ENCODE measurements at places on chromosomes 7 and 10.

DNA sequence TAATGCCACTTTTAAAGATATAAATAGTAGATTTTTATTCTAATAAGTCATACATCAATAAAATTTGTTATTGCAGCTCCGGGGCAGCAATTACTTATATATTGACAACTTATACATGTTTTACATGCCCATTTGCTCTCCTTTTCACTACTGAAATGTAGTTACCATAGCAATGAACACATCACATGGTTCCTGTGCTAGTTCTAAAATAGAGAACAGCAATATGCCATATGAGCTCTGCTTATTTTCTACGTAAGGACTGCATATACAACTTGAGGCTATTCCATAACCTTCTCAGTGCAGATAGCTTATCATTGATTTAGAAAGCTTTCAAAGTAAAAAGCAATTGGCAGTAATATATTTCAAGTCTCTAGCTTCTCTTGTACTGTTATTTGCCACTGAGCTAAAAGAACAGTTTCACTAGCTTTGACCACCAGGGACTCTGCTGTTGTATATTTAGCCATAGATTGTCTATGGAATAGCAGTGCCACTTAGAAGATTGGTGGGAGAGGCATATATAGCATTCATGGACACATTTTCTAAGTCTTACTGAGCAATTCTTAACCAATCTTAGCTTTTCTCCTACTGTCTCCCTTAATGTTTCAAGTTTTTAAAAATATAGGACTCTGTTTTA, 270.2 kb upstream of the KAT6B start:
- no peak for DNase-seq

DNA sequence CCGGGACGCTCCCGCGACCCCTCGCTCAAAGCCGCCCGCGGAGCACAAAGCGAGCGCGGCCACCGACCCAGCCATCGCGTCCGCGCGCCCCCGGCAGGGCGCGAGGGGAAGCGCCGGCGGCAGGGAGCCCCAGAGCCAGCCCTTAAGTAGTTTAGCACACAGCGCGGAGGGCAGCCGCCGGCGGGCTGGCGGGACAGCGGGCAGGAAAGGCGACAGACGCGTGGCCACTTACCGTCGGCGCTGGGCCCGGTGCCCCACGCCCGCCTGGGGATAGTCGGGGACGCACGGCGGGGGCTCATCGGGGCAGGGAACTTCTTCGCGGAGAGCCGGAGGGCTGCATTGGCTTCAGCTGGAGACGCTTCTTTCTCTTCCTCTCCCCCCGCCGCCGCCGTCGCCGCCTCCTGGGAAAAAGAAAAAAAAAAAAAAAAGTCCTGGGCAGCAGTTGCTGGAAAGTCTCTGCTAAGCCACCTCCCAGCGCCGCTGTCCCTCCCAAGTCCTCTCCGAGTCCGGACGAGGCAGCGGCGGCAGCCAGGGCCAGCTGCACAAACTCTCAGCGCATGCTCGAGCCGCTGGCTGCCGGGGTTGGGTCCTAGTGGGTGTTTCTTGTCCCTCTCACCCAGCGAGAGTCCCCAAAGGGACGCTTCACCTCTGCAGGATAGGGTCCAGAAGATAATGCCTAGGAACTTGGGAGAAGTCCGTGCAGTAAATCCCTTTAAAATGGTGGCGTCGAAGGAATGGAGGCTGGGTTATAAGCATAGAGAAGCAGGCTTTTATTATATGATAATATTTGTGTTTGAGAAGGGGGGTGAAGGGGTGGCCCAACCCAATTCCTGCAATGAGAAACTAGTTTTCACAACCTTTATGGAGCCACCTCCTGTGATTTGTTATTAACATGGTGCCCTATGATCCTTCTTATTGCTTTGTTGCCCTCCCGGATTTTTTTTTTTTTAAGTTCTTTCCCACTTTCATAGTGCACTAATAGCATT, at the start of gene TSPAN12:
TSPAN12 (minus strand) TSS at position 557 of the 986 bp plus-strand sequence. CDS start 1,381 bp downstream, outside the sequence.
- peak; percentile 95 for DNase-seq

DNA sequence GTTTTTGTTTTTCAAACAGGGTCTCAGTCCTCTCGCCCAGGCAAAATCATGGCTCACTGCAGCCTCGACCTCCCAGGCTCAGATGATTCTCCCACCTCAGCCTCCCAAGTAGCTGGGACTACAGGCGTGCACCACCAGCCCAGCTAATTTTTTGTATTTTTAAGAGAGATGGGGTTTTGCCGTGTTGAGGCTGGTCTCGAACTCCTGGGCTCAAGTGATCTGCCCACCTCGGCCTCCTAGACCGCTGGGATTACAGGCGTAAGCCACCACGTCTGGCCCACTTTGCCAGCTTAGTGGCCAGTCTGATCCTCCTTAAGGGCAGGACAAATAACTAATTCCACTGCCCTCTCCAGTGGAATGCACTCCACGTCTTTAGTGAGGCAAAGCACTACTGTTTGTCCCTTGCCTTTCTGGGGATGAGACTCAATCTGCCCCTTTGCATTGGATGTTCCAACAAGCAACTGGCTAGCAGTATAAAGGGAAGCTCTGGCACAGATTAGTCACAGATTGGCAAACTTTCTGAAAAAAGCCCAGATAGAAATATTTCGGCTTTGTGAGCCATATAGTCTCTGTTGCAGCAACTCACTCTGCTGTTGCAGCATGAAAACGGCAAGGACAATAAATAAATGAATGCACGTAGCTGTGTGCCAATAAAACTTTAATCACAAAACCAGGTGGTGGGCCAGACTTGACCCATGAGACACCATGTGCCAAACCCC, 143.8 kb upstream of the RHEB start:
- no peak for DNase-seq

GRCh38 chr10:17965649-17966235, 14.0 kb downstream of the SLC39A12 start:
- no peak for DNase-seq

GRCh38 chr7:123522066-123522465, 12.3 kb downstream of the IQUB start:
- no peak for DNase-seq

- no peak for DNase-seq
These were observed 4.1 kb upstream of the TMEM243 start for GRCh38 chr7:87223666-87224065.

DNA sequence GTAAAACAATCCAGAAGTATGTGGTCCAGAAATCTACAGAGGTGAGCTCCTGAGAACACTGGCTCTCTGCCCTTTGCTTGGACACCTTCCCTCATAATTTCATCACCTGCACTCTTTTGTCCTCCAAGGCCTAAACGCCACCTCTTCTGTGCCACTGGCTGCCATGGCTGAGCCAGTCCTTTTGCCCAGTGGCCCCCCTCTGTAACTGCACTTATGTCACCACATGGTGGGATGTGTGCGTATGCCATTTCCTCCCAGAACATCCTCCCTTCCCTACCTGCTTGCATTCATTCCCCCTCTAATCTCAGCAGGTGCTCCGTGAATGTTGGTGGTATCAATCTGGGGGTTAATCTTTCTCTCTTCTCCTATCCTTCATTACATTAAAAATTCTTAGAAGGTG, 17.3 kb upstream of the DUSP5 start:
- DNase-seq, result no peak

DNA sequence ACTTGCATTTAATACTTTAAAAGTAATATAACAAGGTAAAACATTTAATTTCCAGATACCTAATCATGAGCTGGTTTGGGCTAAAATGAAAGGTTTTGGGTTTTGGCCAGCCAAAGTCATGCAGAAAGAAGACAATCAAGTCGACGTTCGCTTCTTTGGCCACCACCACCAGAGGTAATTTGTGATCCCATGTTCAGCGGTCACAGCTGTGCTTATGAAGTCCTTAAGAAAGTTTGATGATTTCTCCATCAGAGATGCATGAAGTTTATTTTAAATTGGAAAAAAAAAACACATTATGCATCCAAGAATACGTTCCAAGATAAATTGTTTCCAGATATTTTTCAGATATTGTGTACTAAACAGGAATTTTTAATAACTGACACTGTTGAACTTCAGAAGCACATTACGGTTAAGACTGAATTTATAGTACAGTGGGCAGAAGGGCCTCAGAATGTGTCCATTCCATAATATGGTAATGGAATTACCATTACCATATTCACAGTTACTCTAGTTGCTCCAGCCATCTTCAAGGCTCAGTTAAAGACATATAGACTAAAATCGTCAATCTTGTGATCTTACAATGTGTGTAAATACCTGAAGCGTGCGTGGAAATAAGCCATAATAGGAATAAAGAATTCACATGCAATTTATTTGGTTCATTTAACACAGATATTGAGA, 106.8 kb downstream of the ZMYND11 start:
- DNase-seq, result no peak

DNA sequence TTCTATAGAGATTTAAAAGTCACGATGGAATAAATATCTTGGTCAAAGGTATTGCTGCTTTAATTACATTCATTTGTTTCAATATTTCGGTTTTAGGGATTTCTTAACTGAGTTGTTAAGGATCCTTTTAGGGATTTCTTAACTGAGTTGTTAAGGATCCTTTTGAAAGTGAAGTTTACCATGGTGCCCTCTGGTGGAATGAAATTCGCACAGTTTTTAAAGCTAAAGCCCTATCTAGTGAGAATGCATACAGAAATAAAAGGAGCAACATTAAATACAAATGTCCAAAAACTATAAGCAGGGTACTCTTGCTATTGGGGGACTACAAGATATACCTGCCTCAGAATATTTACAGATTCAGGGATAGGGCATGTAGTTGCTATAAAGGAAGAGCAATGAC, 193.7 kb downstream of the RNLS start:
- peak; percentile 42 for DNase-seq

DNA sequence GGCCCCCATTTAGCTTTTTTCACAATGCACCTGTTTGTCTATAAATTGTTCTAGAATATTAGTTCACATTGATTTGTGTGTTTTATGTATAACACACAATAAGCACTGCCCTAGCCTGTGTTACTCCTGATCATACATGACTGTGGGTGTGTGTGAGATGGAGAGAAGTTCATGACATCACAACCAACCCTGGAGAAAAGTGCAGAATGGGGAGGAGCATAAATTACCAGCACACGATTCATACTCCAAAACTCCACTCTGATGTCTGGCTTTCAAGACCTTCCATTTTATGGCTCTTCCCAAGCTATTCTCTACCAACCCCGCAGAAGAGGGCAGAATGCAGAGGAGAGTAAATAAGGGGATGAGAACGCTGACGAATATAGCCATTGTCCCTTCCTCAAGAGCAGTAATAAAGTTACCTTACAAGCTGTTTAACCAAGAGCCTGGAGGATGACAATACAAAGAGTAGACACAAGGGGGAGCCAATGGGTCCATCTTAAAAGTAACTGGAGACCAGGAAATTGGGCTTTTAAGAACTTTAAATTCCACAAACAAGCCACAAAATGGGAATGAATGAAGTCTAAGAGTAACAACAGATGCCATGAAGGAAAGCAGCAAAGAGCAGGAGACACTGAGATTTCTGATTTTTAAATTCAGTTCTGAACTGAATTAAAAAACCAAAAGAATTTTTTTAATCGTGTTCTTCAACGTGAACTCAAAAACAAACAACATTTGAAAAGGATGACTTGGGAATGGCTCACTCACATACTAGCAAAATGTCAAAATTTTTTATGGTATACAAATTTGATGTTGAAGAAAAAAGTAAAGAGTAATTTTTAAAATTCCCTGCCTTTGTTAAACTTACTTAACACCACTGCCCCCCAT, 159.6 kb downstream of the PARD3 start:
- DNase-seq, result peak; percentile 91

GRCh38 chr7:39616138-39616537, 7.2 kb upstream of the RALA start:
- DNase-seq, result peak; percentile 48

DNA sequence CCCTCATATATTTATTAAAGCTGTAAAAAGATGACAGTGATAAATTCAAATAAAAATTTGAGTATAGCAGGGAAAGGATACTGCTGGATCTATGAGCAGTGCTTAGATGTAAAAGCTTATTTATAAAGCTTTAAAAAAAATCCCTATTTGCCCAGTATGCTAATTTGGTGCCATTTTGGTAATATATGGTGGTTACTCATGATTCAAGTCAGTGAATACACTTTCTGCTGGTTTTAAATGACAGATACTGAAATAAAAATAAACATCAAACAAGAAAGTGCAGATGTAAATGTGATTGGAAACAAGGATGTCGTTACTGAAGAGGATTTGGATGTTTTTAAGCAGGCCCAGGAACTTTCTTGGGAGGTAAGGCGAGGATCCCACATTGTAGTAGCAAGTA, 134.4 kb upstream of the SAMD8 start:
- DNase-seq, result no peak

DNA sequence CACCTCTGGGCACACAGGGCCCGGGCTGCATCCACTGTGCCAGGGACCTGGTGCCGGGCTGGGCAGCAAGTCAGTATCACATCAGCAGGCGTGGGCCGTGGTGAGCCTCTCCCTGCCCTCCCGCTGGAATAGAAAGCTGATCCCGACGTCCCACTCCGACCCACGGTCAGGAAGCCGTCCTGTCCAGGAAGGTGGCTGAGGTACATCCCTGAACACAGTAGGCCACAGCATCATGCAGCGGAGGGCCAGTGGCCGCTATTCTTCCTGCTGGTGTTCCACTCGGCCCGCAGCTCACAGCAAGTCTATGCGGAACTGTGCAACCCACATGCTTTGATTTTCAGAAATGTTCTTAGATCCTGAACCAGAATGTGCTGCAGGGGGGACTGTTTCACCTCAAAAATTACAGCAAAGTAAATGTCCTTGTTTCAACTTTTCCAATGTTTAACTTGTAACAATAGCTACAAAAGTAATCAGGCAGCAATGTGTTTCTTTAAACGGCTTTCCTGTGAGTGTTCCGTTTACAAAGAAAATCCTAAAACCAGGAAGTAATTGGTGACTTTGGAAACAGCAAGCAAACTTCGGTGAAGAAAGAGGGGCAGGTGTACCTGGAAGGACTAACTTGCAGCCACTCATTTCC, 676 bp upstream of the GPR146 start:
- no peak for DNase-seq

- DNase-seq, result no peak
These were observed 76.0 kb upstream of the CTTNBP2 start for GRCh38 chr7:117949232-117949631.

GRCh38 chr10:8133146-8133545, 78.7 kb downstream of the GATA3 start:
- no peak for DNase-seq

GRCh38 chr7:46444256-46444655, 523.2 kb upstream of the IGFBP3 start:
- no peak for DNase-seq

DNA sequence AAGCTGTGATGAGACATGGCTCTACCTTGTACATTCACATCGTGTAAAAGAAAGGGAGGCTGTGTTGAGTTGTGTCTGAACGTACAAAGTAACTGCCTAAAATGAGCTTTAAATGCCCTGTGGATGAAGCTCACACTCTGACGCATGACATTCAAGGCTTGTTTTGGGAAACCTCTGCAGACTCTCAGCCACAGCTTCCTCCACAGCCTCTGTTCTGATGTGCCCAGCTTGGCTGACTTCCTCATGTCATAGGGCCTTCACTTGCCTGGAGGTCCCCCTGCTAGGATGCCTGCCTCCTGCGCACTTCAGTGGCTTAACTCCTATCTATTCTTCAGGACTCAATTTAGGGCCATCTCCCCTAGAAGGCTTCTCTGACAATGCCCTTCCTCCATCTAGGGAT, 230.0 kb upstream of the HABP2 start:
- DNase-seq, result no peak

DNA sequence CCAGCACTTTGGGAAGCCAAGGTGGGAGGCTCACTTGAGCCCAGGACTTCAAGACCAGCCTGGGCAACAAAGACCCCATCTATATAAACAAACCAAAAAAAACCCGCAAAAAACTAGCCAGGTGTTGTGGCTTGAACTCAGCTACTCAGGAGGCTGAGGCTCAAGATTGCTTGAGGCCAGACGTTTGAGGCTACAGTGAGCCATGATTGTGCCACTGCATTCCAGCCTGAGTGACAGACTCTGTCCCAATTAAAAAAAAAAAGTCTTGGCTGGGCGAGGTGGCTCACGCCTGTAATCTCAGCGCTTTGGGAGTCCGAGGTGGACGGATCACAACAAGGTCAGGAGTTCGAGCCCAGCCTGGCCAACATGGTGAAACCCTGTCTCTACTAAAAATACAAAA, 11.4 kb downstream of the RABGEF1 start:
- DNase-seq, result no peak
